Stimulated activated CD4-positive, alpha-beta T cell treated with anti-CD3 and anti-CD28 coated beads, TNF-alpha, amount 100 ng/mL, for 48 hours (primary cell): ENCODE measurements at places on chromosomes 3 and 15.

GRCh38 chr15:100141311-100142001, 200.3 kb downstream of the ADAMTS17 start:
- DNase-seq: no peak

DNA sequence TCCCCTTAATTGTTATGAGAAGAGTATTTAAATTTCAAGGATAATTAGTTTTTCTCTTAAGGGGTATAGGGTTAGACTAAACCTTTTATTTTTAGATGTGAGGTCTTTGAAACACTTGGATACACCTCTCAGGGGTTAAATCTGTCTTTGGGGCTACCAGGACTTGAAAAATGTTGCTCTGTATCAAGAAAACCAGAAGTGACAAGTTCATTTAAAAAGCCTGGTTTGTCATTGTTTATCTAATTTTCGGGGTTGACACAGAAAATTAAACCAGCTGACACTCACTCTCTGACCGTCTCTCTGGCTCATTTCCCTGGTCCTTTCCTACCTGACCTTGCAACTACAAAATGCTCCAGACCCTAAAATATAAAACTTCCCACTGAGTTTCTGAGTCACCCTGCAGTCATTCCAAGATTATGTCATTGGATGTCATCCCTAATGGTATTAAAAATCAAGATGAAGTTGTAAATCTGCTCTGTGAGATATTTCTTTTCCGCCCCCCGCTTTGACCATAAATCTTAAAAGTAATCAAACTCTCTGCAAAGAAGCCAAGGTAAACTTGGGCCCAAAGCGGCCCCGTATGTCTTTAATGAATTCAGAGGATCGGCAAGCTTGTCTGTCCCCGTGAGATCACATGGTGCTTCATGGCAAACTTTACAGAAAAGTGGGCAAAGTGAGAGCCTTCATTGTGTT, 32.9 kb upstream of the SKOR1 start:
- DNase-seq: no peak

DNA sequence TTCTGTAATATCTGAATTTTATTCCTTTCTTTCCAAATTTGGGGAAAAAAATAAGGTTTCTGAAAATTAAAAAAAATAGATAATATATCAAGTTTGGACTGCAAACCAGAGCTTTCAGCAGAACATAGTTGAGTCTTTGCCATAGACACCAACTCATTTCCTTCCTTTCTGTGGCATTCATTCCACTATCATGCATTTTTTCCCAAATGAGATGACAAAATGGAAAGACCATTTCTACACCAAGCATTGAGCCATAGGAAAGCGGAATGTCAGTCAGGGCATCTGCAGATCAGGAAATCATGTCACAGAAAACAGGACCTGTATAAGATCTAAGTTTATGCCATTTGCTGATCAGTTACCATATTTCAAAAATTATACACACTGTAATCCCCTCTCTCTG, 333.3 kb upstream of the THBS1 start:
- DNase-seq: no peak

GRCh38 chr3:52754373-52754772, 16.4 kb downstream of the NEK4 start:
- no peak for DNase-seq

DNA sequence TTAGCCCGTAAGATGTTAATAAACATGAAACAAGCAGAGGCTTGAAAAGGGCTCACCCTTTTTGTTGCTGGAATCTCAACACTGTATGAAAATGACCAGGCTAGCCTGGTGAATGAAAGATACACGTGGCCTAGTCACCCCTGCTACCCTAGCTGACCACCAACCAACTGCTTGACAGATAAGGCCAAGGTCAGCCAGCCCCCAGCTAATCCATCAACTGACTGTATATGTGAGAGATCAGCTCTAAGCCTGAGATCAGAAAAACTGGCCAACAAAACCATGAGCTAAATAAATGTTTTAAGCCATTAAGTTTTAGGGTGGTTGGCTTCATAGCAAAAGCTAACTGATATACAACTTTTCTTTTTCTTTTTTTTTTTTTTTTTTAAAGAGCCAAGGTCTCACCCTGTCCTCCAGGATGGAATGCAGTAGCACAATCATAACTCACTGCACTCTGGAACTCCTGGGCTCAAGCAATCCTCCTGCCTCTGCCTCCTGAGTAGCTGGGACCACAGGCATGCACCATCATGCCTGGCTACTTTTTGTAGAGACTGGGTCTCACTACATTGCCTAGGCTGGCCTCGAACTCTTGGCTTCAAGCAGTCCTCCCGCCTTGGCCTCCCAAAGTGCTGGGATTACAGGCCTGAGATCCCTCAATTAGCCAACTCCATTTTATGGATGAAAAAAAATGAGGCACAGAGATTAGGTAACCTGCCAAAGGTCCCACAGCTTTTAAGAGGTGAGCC, 34.6 kb downstream of the SH3BP5 start:
- no peak for DNase-seq

- DNase-seq: no peak
Measured at GRCh38 chr3:144409319-144409718, 437.7 kb downstream of the DIPK2A start.

DNA sequence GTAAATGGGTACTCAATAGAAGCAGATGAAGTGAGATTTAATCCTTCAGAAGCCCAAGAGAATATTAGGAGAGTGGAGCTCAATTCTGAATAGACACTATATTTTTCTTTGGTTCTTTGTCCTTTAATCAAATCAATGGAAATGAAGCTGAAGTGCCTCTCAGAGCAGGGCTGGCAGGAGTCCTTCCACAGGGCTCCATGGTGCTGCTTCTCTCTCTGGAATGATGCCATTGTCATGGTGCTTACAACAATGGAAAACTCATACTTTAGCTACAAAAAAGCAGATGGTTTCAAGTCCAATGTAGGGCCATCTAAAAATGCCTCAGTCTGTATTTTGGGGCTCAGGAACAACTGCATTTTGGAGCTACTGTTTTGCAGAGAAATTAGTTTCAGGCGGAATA, 125.1 kb downstream of the SNRK start:
- DNase-seq: no peak

- no peak for DNase-seq
Measured at GRCh38 chr15:69808756-69809155, 289.0 kb downstream of the TLE3 start.

GRCh38 chr3:182925330-182925943, 54.9 kb downstream of the DCUN1D1 start:
- no peak for DNase-seq

DNA sequence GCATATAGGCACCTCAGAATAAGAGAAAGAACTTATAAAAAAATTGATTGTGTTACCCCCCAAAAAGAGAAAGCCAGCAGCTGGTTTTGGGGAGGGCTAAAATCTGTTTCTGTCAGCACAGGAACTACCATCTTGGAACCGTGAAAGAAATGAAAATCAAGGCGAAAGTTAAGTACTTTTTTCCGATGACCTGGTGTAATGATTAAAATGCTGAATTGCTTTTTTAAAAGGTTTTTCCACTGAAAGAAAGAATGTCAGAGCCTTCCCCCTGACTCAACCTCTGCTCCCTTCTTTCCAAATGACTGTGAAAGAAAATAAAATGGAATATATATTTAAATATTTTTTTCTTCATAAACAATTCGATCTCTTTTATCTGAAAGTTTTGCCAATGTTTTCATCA, 570.5 kb upstream of the CFAP20DC start:
- no peak for DNase-seq

DNA sequence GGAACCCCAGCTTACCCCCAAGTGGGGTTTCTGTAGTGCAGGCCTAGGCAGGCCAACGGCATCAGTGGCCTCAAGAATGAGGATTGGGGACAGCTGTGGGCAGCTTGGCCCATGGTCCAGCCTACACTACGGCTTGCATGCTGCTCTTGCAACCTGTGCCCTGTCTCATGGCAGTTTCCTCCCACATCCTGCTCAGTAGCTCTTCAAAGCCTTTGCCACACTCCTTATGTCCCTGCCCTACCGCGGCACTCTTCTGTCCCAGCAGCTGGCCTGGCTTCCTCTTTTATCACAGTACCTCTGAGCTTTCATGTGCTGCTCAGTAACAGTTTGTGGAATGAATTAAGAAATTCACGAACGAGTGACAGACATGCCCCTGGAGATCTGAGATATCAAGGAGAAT, 431.0 kb downstream of the EPHB1 start:
- DNase-seq: no peak

DNA sequence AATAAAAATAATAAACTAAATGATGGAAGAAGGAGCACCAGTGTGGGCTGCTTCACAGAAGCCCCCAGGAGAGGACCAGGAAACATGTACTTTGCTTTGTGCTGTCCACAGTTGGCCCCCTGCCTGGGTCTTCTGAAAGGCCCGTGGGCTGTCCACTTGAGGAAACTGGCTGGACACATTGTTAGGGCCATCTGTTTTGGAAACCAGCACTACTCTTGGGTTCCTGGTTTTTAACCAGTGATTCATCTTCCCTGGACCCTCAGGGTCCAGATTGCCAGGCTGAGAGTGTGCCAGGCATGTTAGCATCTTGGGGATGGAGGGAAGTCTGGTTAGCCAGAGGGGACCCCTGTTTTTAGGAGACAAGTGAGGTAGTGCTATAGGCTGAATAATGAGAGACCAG, 297.2 kb upstream of the C2CD4B start:
- no peak for DNase-seq
